M059J (cell line): ENCODE measurements at places on chromosomes 4 and X. TPM values are rescaled to one million over a fixed set of nuclear protein-coding genes. Genes with fewer than 3 reads are reported as not detected.

DNA sequence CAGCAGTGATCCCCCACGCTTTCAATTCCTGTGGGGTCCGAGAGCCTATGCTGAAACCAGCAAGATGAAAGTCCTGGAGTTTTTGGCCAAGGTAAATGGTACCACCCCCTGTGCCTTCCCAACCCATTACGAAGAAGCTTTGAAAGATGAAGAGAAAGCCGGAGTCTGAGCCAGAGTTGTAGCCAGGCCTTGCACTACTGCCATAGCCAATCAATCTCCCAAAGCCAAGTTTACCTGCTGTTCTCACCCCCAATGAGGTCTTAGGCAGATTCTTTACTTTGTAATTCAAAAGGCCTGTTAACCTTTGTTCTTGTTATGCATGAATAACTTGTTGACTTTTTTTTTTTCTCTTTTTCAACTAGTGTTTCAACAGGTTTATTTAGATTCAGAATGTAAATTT is 4.0 kb downstream of the MAGEB2 start:
- no peak for DNase-seq

DNA sequence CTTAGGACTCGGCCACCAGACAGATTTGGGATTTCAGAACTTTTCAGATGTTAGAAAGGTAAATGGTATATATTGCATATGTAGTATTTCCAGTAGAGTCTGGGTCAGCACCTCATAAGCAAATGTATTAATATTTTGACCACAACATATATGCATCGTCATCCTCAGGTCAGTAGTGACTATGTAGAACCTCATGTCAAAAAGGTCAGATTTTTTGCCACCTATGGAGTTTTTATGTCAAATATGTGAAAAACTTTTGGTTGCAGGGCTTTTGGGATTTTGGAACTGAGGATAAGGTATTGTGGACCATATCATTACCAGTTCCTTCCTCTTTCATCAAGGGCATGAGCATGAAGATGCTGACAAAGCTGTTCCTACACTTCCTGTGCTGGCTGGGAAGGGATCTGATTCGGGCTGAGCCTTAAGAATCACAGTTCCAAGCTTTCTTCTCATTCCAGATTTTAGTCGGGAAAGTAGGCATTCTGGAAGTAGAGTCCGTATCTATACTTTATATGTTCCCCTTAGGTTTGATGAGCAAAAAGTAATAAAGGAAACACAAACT is 183.0 kb upstream of the PGRMC2 start:
- DNase-seq: no peak

GRCh38 chr4:84677995-84678394 is 95.1 kb downstream of the CDS1 start:
- DNase-seq: no peak

- DNase-seq: no peak
Measured at GRCh38 chrX:26747877-26748276, 531.9 kb downstream of the MAGEB5 start.

DNA sequence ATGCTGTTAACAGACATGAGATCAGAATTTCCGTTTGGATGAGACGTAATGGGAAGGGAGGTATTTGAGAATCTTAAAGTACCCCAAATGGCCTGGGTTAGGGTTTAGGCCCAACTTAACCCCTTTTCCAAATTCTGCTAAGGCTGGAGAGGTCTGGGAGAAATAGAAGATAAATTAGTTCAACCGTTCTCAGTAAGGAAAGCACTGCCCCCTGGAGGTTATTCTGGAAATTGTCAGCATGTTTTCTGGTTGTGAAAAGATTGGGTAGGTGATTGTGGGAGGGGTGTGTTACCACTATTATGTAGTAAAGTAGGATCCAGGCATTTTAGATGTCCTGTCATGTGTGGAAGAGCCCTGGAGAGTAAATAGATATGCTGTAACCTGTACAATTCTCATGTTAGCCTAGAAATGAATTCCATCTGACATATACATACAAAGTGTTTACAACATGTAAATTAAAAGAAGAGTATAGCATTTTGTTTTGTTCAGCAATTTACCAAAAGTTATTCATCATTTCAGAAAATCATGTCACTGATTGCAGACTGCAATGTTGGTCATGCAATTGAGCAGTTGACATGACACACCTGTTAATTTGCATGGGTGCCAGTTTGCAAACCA is 26.8 kb upstream of the GRXCR1 start:
- peak; percentile 44 for DNase-seq

Gene CTAG2
- 1.1 TPM in 1 of 2 replicates, not detected in the other for total RNA-seq

Gene SPANXB1
- total RNA-seq: 43.0 and 87.1 TPM in 2 replicates
